ENCODE measurements at places on chromosomes 13 and 19. TPM values are rescaled to one million over a fixed set of nuclear protein-coding genes. Genes with fewer than 3 reads are reported as not detected.
A peak's percentile ranks its signal among the peaks of the same experiment; 100 is the strongest.

DNA sequence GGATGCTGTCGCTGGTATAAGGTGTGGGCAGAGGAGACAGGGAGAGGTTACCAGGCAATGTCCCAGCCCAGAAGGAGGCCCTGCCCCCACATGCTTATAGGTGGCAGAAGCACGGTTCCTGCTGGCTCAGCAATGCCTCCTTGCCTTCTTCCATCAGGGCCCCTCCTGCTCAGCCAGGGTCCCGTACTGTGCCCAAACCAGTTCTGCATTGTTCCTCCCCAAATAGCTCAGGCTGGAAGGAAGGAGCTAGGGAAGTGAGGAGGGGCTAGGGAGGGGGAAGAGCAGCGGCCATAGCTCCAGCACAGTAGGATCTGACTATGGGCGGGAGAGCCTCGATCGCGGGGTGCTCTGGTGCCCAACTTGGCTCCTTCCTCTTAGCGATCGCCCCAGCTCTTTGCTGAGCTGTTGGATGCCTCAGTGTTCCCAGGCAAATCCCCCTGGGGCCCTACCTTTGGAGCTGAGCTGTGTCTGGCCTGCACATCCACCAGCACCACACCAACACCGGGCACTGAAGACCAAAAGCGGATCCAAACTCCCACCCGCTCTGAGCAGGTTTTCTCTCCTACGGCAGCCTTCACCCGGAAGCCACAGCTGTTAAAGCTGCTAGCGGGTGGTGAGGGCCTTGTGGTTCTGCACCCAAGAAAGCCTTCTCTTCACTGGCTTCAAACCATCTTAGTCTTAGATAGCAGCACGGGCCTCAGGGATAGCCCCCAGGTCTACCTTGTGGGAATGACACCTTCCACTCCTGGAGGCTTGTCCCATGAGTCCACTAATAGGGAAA lies 32.1 kb upstream of the PEPD start:
- H3K4me3 ChIP-seq = no peak overlapping the region
- peaks cover 6% of the 10 kb centered on the region for H3K4me1 ChIP-seq
- peaks cover 6% of the 10 kb centered on the region for H3K27me3 ChIP-seq
- no peaks in the 10 kb centered on the region for H3K36me3 ChIP-seq

DNA sequence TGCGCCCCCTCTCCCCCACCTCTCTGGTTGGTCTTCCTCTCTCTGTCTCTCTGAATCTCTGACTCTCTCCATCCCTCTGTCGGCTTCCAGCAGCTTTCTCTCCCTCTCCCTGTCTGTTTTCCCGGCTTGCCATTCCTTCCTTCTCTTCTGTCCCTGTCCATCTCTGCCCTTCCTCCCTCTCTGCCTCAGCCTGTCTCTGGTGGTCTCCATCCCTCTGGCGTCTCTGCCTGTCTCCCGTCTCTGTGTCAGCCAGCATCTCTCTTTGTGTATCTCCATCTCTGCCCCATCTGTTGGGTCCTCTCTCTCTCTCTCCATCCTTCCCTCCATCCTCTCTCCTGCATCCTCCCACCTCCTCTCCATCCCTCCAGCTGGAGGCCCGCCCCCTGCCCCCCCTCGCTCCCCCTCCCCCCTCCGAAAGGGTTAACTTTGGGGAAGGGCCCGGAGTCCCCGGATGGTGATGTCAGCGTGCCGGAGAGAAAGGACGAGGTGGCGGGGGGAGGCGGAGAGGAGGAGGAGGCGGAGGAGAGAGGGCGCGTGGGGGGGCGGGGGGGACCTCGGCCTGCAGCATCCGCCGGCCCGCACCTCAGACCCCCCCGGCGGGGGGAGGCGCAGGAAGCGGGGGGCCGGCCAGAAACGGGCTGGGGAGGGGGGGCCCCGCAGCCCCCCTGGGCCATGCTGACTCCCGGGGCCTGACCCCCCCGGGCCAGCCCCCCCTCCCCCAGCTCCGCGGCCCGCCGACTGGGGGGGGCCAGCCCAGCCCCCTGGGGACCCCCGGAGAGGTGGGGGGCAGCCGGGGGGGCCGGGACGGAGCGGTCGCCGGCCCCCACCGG lies at the start of gene BRSK1:
BRSK1 (plus strand) TSS at position 450 of the 830 bp plus-strand sequence. CDS start 446 bp downstream, outside the sequence.
- peak within 1 kb of the TSS; percentile 50 for H3K4me3 ChIP-seq
- peaks cover 22% of the 10 kb centered on the region for H3K27me3 ChIP-seq
- H3K27ac ChIP-seq = peak within 1 kb of the TSS; percentile 41
- peaks cover 28% of the 10 kb centered on the region for H3K4me1 ChIP-seq

DNA sequence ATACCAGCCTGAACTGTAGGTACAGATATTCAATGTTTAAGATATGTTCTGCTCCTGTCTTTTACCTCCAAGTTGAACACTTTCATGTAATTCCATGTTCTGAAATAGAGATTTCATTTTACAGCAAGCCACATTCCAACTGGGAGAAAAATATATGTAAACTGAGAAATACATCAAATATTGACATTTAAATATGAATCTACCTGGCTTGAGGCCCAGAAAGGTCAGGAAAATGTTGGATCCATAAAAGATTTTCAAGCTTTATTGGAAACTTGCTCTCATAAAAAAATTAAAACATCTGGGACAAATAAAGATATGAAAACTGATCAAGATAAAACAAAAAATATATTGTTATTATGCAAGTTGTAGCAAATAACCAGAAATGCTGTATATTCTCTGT lies 1078.7 kb upstream of the ATXN8OS start:
- no peak for DNase-seq
- no peak overlapping the region for H3K27ac ChIP-seq
- no peaks in the 10 kb centered on the region for H3K4me1 ChIP-seq
- H3K27me3 ChIP-seq = no peaks in the 10 kb centered on the region
- H3K36me3 ChIP-seq = no peaks in the 10 kb centered on the region

DNA sequence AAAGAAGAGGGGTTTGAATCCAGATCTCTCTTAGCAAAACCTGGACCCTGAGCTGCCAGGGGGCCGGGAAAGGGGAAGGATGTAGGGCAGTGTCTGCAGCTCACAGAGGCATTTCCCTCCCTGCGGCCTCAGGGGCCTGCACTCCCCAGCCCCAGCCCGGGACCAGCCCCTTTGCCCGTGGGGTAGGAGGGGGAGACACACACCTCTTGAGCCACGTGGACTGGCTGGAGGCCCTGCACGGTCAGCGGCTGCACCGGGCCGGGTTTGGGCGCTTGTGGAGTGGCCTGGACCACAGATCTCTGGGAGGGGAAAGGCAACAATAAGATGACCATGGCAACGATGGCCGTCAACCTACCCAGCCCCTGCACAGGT lies 26.9 kb downstream of the RFX1 start:
- H3K27me3 ChIP-seq = no peaks in the 10 kb centered on the region
- H3K4me1 ChIP-seq = peaks cover 19% of the 10 kb centered on the region
- H3K4me3 ChIP-seq = peak overlapping the region; percentile 60
- DNase-seq = no peak
- H3K36me3 ChIP-seq = peaks cover 11% of the 10 kb centered on the region

DNA sequence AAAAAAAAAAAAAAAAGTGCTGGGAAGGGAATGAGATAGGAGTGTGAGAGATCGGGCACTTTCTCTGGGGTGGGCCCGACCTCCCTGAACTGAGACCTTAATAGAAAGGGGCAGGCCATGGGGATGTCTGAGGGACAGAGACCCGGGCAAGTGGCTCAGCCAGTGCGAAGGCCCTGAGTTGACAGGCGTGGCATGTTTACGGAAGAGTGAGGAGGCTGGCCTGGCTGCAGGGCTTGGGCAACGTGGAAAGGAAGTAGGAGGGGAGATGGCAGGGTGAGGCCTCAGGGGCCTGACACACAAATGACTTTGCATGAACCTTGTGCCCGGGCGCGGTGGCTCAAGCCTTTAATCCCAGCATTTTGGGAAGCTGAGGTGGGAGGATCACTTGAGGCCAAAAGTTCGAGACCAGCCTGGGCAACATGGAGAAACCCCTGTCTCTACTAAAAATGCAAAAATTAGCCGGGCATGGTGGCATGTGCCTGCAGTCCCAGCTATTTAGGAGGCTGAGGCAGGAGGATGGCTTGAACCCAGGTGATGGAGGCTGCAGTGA lies 13.9 kb downstream of the FCHO1 start:
- no peaks in the 10 kb centered on the region for H3K27me3 ChIP-seq
- no peak overlapping the region for H3K4me3 ChIP-seq
- no peaks in the 10 kb centered on the region for H3K36me3 ChIP-seq
- H3K27ac ChIP-seq = no peak overlapping the region
- peaks cover 12% of the 10 kb centered on the region for H3K4me1 ChIP-seq

- H3K36me3 ChIP-seq = no peaks in the 10 kb centered on the region
- no peak overlapping the region for H3K4me3 ChIP-seq
- no peak overlapping the region for H3K27ac ChIP-seq
- peaks cover 6% of the 10 kb centered on the region for H3K27me3 ChIP-seq
These were observed 27.4 kb upstream of the ZNF536 start for GRCh38 chr19:30344446-30345425.

DNA sequence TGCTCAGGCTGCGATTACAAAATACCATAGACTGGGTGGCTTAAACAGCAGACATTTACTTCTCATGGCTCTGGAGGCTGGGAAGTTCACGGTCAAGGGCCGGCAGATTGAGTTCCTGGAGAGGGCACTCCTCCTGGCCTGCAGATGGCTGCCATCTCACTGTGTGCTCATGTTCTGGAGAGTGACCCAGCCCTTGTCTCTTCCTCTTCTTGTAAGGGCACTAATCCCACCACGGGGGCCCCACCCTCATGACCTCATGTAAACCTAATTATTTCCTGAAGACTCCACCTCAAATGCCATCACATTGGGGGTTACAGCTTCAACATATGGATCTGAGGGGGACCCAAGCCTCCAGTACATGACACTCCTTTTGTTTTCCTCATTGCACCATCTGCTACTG lies 56.0 kb upstream of the CLDN10 start:
- no peak for DNase-seq
- H3K27ac ChIP-seq = no peak overlapping the region
- H3K36me3 ChIP-seq = no peaks in the 10 kb centered on the region

DNA sequence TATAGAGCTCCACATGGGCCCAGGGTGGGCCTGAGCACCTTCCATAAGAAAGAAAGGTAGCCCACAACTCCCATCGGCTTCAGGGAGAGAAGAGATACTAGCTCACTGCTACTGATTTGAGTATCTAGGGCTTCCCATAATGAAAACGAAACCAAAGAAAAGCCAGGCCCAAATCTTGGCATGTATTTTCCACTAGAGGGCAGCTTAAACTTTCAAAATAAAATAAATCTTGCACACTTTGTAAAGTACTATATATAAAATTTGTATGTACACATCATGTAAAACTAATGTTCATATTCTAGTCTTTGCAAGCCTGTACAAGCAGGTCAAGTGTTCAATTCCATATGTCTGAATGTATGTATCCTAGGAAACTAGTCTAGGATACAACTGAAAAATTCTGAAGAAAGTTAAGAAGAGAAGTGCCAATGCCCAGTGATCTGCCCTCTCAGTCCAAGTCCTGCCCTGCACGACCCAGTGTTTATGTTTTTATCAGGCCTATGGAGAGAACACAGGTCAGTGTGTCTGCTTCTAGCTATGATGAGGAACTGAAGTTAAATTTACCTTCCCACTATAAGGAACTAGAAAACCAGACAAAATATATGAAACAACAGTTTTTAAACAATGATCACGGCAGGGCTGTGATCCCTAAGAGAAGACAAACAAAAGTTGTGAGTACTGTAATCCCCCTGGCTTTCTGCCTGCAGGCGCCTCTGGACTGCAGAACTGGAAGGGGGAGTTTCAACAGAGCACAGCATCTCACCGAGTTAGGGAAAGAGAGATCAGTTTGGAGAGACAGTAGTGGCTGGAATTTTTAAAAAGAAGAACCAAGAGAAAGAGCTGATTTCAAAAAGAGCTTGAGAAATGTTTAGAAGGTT lies 475.7 kb downstream of the UQCRFS1 start:
- H3K27ac ChIP-seq = no peak overlapping the region
- no peak for DNase-seq
- H3K27me3 ChIP-seq = no peaks in the 10 kb centered on the region
- no peak overlapping the region for H3K4me3 ChIP-seq

The CGB2 gene
- not detected for total RNA-seq

The GRIN3B gene
- total RNA-seq = not detected

The CLEC4M gene
- not detected for total RNA-seq

The GPC6 gene
- total RNA-seq = 5.7 TPM

The CYP2A7 gene
- total RNA-seq = not detected

The RPS16 gene
- total RNA-seq = 1,830 TPM

The RFPL4AL1 gene
- not detected for total RNA-seq

The PCP2 gene
- 1.6 TPM for total RNA-seq

Measured in suprapubic skin (tissue), 4 donors.